ENCODE measurements at places on chromosomes 3 and 15. TPM values are rescaled to one million over a fixed set of nuclear protein-coding genes. Genes with fewer than 3 reads are reported as not detected.

The PTPN9 gene
- 12.1 TPM for total RNA-seq

The SLC28A1 gene
- total RNA-seq = 0.05 TPM

The HCLS1 gene
- 128 TPM for total RNA-seq

The DENND6A gene
- total RNA-seq = 17.4 TPM

The ARGFX gene
- not detected for total RNA-seq

Measured in thymus (tissue), 14 donors.